DMS53 (cell line): ENCODE measurements at places on chromosomes 7 and 10.
A peak's percentile ranks its signal among the peaks of the same experiment; 100 is the strongest.

- DNase-seq: no peak
These were observed 67.5 kb downstream of the DNAJC12 start for GRCh38 chr10:67770537-67770936.

DNA sequence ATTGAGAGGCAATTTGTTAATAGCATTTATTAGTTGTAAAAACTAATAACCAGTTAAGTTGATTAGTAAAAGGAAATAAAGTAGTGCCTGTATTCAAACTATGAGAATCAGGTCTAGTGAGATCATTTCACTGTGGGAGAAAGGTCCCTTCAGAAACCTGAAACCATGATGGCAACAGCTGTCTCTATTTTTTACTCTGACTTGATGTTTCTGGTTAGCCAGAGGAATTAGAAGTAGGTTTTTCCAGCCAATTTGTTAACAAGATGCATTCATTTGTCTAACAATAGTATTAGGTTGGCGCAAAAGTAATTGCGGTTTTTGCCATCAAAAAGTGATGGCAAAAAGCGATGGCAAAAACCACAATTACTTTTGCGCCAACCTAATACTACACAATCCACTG, 272.2 kb upstream of the YAE1 start:
- no peak for DNase-seq

DNA sequence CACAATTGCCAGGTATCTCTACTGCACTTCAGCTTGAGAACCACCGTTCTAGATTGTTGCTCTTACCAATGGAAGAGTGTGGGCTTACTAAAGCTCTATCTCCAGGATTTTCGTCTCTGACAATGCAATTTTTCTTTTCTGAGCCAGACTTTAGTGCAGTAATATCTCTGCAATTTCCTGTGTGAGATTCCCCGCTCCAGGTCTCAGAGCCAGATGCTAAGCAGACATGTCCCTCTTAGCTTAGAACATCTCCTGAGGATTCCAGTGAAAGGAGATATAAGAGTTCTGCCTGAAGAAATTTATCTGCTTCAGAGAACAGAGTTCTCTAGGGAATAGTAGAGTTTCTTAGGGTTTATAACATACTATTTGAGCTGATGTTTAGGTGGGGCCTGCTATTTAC, 82.0 kb downstream of the SND1 start:
- DNase-seq: no peak

GRCh38 chr10:52004342-52004949, 305.1 kb upstream of the CSTF2T start:
- DNase-seq: peak; percentile 71

- DNase-seq: no peak
These were observed 233.8 kb downstream of the KCNMA1 start for GRCh38 chr10:77403761-77404160.

DNA sequence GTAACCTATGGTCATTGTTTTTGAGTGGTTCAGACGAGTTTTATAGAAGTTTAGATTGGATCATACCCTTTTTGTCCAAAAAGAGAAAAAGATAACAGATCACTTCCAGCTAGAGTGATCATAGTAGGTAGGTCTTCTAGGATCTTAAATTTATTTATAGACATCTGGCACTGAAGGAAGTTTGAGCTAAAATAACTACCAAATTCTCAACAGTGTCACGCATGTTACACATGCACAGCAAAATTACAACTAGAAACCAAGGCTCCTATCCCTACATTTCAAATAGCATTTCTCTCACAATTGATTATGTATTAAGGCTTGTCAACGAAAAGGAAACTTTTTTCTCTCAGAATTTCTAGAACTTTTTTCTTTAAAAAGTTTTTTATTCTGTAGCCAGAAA, 2.3 kb downstream of the CALU start:
- no peak for DNase-seq

DNA sequence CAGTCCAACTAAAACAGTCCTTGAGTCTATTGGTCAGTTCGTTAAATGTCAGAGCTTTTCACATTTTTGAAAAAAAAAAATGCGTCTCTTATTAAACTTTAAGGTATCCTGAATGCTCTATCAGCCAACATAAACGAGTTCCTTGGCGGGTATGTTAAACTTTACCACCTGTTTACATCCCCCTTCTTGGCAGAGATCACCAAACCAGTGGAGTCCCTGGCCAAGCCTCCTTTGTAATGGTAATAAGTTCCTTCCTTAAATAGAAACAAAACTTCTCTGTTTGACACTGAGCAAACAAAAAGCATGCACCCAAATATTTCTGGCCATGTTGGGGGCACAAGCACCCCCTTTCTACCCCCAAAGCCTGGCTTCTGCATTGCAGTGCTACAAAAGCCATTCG, 3.2 kb downstream of the TRIL start:
- no peak for DNase-seq

GRCh38 chr10:116170815-116171250, 102.2 kb downstream of the GFRA1 start:
- DNase-seq: no peak

DNA sequence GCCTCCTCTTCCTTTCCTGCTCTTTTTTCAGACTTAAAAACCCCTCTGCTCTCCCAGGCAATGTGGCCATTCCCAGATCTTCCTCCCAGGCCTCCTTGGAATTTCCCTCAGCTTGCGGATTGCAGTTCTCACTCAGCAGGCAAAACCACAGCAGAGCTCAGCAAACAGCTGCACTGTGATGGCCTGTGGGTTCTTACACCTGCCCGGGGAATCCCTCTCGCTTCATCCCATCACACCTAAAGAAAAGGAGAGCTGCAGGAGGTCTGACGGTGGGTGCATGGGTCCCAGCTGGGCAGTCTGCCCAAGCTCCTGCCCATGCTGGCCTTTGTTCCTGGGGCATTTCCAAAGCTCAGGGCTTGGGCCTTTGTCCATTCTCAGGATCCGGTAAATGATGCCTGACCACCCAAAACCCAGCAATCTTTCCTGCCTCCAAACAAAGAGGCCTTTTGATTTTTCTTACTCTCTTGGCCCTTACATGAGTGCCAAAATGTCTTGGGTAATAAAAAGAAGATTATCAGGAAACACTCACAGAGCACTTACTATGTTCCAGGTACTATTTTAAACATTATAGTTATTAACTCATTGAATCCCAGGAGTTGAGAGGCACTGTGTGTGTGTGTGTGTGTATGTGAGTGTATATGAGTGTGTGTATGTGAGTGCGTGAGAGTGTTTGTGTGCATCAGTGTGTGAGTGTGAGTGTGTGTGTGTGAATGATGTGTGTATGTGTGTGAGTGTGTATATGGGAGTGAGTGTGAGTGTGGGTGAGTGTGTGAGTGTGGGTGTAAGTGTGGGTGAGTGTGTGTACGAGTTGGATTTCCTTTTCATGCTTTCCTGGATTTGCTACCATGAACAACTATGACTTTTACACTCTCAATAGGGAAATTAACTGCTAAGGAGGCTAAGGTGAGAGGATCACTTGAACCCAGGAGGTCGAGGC, 64.5 kb upstream of the PODXL start:
- no peak for DNase-seq

GRCh38 chr7:104113788-104114187, 94.0 kb downstream of the ORC5 start:
- no peak for DNase-seq

GRCh38 chr7:14673202-14673601, 229.3 kb downstream of the DGKB start:
- no peak for DNase-seq

- DNase-seq: peak; percentile 100
These were observed 208.4 kb downstream of the TPST1 start for GRCh38 chr7:66413379-66414114.

GRCh38 chr7:53500076-53500475, 464.6 kb downstream of the POM121L12 start:
- no peak for DNase-seq

GRCh38 chr7:69643708-69644445, 45.6 kb downstream of the AUTS2 start:
- peak; percentile 16 for DNase-seq

DNA sequence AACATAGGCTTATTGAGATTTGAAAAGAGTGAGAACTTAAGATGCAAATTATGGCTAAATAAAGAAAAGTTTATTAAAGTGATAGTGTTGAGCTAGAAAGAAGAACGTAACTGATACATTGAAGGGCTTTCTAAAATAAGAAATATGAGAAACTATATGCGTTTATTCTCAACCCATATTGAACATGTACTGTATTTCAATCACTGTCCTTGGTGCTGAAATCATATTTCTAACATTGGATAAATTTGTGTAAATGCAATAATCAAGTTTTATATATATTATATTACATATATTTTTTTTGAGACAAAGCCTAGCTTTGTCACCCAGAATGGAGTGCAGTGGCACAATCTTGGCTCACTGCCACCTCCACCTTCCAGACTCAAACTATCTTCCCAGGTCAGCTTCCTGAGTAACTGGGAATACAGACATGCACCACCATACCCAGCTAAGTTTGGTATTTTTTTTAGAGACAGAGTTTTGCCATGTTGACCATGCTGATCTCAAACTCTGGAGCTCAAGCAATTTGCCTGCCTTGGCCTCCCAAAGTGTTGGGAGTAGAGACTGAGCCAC, 1065.8 kb downstream of the REEP3 start:
- no peak for DNase-seq

DNA sequence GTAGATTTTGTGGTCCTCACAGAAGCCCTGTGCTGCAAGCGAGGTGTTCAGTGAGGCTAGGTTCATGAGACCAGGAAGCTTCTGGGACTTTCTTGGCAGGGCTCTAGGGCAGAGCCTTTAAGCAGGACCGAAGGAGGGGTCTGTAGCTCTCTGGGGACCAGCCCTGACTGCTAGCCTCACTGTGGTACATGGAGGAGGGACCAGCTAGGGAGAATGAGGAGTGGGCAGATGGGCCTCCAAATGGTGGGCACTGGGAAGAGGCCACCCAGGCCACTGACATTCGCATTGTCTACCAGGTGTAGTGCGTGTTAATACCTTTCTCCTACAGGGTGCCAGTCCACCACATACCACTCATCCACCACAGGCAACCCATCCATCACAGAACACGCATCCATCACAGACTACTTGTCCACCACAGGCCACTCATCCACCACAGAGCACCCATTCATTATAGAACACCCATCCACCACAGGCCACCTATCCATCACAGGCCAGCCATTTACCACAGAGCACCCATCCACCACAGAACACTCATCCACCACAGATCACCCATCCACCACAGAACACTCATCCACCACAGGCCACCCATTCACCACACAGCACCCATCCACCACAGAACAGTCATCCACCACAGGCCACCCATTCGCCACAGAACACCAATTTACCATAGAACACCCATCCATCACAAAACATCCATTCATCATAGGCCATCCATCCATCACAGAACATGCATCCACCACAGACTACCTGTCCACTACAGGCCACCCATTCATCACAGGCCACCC, 31.6 kb upstream of the ZNF488 start:
- no peak for DNase-seq

DNA sequence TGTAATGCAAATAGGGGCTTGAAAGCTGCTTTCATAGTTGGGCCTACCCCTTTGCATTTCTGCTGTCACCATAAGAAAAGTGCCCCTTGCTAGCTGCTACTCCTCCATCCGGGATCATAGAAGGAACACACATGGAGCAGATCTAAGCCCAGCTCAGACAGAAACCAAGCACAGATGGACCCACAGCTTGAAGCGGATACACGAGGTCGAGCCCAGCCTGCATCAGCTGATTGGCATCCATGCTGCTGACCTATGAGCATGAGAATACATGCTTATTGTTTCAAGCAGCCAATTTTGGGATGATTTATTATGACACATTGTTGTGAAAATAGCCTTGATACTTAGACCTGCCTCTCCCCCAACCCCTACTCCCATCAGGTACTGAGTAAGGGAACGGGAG, 109.2 kb downstream of the ZNF467 start:
- DNase-seq: no peak

GRCh38 chr10:72561745-72562166, 64.1 kb downstream of the MICU1 start:
- no peak for DNase-seq

GRCh38 chr7:112745635-112746034, 44.6 kb downstream of the TMEM168 start:
- DNase-seq: no peak

GRCh38 chr7:112481833-112482670, 1.3 kb downstream of the LSMEM1 start:
- DNase-seq: peak; percentile 19

- DNase-seq: no peak
These were observed 208.4 kb upstream of the ZMIZ1 start for GRCh38 chr10:78860260-78860914.

- peak; percentile 64 for DNase-seq
These were observed 2.5 kb downstream of the TCF7L2 start for GRCh38 chr10:112952282-112953173.

DNA sequence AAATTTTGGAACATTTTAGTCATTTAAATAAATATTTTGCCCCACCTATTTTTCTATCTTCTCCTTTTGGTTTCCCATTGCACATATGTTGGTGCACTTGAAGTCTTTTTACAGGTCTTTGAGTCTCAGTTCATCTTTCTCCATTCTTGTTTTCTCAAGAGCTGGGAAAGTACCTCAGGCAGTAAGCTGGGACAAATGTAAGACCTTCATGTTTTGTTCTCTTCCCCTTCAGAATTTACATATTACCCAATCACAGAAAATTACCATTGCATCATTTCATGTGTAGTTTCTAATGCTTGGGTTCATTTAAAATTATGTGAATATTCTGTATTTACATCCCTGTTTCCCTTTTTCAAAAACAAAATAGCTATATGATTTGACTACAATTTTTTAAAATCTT, 1150.0 kb upstream of the POT1 start:
- no peak for DNase-seq

- DNase-seq: peak; percentile 71
These were observed 153.7 kb downstream of the CDK14 start for GRCh38 chr7:90749774-90750173.
